ENCODE measurements at places on chromosomes 1 and 21. TPM values are rescaled to one million over a fixed set of nuclear protein-coding genes. Genes with fewer than 3 reads are reported as not detected.

The S100A7 gene
- not detected for total RNA-seq

DNA sequence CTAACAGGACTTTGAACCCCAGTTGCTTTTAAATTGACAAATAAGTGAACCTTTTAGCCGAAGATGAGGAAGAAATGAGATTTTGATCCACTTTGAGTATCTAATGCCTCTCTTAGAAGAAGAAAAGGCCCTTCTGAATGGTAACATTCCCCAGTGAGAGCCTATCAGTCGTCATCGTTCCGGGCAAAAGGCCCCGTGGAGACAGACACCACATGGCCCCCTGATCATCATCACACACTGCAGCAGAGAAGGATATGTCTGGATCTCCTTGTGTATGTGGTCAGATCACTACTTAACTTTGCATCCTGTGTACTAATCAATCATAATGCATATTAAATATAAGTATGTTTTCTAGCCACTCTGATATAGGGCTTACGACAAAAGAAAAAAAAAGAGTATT is 87.3 kb upstream of the SMYD2 start:
- no peaks in the 10 kb centered on the region for H3K4me1 ChIP-seq
- no peak overlapping the region for H3K4me3 ChIP-seq
- no peak for DNase-seq
- no peaks in the 10 kb centered on the region for H3K36me3 ChIP-seq
- H3K27me3 ChIP-seq = peaks cover 3% of the 10 kb centered on the region

The SHC1 gene
- 85.0 TPM for total RNA-seq

The PSMB2 gene
- 53.6 TPM for total RNA-seq

DNA sequence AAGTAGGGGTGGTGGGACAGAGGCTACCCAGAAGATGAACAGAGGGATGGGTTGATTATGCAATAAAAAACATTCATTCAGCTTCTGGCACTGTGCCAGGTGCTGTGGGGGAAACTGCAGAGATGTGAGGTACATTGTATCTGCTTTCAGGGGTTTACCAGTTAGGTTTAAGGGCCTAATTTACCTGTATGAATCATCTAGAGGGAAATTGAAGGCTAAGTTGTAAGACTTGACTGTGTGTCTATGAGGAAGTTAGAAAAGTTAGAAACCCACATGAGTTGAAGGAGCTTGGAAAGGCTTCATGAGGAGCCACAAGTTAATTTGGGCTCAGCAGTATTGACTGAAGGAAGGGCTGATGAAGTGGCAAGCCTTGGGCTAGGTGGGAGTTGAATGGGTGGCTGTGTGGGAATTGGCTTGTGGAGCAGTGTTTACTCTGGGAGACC is 36.7 kb upstream of the APOBEC4 start:
- H3K36me3 ChIP-seq = no peaks in the 10 kb centered on the region
- H3K27ac ChIP-seq = no peak overlapping the region
- H3K4me1 ChIP-seq = no peaks in the 10 kb centered on the region
- H3K27me3 ChIP-seq = no peaks in the 10 kb centered on the region

The ATP1A4 gene
- 5.2 TPM for total RNA-seq

DNA sequence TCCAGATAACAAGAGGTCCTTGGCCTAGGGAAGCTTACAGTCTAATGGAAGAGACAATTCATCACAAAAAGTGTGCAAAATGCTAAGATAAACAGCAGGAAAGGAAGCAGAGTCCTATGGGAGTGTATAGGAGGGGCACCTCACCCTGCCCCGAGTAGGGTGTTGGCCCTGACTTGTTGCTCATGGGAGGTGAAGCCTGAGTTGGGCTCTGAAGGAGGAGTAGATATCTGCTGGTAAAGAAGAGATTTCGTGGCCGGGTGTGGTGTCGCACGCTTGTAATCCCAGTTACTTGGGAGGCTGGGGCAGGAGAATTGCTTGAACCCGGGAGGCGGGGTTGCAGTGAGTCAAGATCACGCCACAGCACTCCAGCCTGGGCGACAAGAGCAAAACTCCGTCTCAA is 18.6 kb upstream of the GPR37L1 start:
- H3K27me3 ChIP-seq = no peaks in the 10 kb centered on the region
- no peak for DNase-seq
- H3K4me1 ChIP-seq = peaks cover 6% of the 10 kb centered on the region
- H3K27ac ChIP-seq = no peak overlapping the region
- H3K36me3 ChIP-seq = no peaks in the 10 kb centered on the region

- peaks cover 7% of the 10 kb centered on the region for H3K4me1 ChIP-seq
- DNase-seq = no peak
- no peaks in the 10 kb centered on the region for H3K36me3 ChIP-seq
- peak overlapping the region; percentile 76 for H3K4me3 ChIP-seq
- H3K27me3 ChIP-seq = no peaks in the 10 kb centered on the region
These were observed 20.1 kb upstream of the ADAR start for GRCh38 chr1:154628121-154628405.

The KPRP gene
- not detected for total RNA-seq

The TEKT2 gene
- 6.0 TPM for total RNA-seq

DNA sequence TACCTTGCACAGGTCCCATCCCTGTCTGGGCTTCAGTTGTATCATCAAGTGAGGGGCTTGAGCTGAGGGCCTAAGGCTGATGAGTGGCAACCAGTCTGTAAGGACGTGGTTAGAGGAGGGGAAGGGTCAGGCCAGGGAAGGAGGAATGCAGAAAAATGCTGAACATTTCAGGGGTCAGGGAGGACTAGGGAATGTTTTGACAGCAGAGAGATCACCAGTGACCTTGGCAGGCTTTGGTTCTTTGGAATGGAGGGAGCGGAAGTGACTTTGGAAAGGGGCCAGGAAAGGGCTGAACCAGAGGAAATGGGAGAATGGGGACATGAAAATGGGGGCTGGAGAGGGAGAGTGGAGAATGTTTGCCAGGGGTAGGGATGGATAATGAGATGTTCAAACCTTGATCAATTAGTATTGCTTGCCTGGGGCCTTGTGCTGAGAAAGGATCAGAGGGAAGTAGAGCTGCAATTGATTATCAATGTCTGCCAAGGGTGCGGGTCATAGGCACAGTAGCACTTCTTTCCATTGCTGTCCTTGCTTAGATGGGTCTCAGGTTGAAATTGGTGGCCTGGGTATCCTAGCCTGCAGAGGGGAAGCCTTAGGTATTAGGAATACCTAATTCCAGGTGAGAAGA is 7.4 kb downstream of the LDLRAP1 start:
- no peaks in the 10 kb centered on the region for H3K36me3 ChIP-seq
- H3K4me1 ChIP-seq = no peaks in the 10 kb centered on the region
- H3K27ac ChIP-seq = no peak overlapping the region
- H3K4me3 ChIP-seq = no peak overlapping the region
- H3K27me3 ChIP-seq = no peaks in the 10 kb centered on the region
- no peak for DNase-seq

DNA sequence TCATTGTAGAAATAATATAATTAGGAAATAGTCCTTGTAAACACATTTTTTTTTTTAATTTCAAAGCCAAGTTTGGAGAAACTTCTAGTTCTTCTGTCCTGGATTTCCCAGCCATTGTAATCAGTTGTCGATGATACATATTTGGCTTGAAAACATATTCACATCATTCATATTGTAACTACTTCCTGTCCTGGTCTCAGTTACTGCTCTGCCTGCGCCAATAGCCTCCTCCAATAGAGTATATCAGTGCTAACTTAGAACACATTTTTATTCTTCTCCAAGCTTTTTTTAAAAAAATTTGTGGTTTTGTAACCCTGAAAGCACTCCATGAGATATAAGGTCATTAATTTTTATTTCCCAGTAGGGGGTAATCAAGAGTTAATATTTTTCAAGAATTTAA is 46.1 kb upstream of the FMO2 start:
- DNase-seq = no peak
- no peaks in the 10 kb centered on the region for H3K36me3 ChIP-seq
- H3K4me3 ChIP-seq = no peak overlapping the region
- H3K4me1 ChIP-seq = peaks cover 6% of the 10 kb centered on the region
- H3K27ac ChIP-seq = no peak overlapping the region

GRCh38 chr1:24572301-24572700 is 16.4 kb downstream of the NCMAP start:
- no peak overlapping the region for H3K4me3 ChIP-seq
- H3K27ac ChIP-seq = no peak overlapping the region
- no peaks in the 10 kb centered on the region for H3K27me3 ChIP-seq
- no peak for DNase-seq

The NBPF6 gene
- total RNA-seq = not detected

The ZBTB8B gene
- total RNA-seq = 0.45 TPM

The ABCG1 gene
- 22.7 TPM for total RNA-seq

- no peaks in the 10 kb centered on the region for H3K36me3 ChIP-seq
- no peak overlapping the region for H3K27ac ChIP-seq
- no peaks in the 10 kb centered on the region for H3K27me3 ChIP-seq
- H3K4me1 ChIP-seq = no peaks in the 10 kb centered on the region
- no peak overlapping the region for H3K4me3 ChIP-seq
These were observed 65.7 kb upstream of the MORC3 start for GRCh38 chr21:36254106-36254941.

DNA sequence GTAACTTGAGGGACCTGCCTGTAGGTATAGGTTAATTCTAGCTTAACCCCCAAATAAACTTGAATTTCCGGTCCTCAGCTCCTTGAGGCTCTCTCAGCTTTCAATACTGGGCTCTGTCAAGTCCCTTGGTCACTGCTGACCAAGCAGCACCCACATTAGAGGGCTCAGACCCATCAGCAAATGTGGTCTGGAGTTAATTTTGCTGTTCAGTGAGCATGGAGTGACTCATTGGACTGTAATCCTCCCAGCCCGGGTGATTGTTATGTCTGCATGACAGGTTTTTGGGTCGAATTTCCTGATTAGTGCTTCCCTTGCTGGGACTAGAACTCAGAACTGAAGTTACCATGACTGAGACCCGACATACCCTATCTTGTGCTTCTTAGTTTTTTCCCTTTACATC is 130.6 kb downstream of the URB2 start:
- no peaks in the 10 kb centered on the region for H3K36me3 ChIP-seq
- H3K4me3 ChIP-seq = no peak overlapping the region
- no peaks in the 10 kb centered on the region for H3K4me1 ChIP-seq
- DNase-seq = no peak
- no peaks in the 10 kb centered on the region for H3K27me3 ChIP-seq
- H3K27ac ChIP-seq = no peak overlapping the region

GRCh38 chr1:200365897-200366426 is 43.9 kb downstream of the ZNF281 start:
- no peaks in the 10 kb centered on the region for H3K36me3 ChIP-seq
- H3K27ac ChIP-seq = no peak overlapping the region
- no peak for DNase-seq
- H3K4me3 ChIP-seq = no peak overlapping the region
- H3K4me1 ChIP-seq = no peaks in the 10 kb centered on the region

DNA sequence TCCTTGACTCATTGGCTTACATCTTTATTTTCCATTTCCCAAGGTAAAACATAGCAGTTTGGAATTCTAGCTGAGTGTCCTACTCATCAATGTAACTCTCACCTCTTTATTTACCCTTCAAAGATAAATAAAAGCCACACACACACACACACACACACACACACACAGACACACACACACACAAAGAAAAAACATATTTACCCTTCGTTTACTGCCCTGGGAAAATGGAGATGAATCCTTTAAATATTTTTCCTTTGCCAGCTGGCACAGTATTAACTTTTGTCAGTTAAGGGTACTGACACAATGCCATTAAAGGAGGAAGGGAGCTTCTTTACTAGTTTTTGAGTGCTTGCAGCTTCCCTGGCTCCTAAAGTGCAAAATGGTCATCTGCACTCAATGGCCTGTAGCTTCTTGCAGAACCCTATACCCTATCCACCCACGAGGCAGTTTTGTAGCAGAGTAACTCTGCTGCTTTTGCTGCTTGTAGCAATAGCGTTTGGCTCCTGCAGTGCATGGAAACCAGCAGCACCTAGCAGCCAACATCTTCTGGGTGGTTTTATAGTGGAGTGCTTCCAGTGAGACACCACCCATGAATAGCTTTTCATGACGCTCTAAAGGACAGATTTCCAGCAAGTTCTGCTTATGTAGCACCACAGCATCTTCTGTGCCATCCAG is 103.7 kb downstream of the HS2ST1 start:
- no peak for DNase-seq
- no peaks in the 10 kb centered on the region for H3K27me3 ChIP-seq
- H3K27ac ChIP-seq = no peak overlapping the region
- H3K4me3 ChIP-seq = no peak overlapping the region
- H3K4me1 ChIP-seq = no peaks in the 10 kb centered on the region

- H3K27me3 ChIP-seq = no peaks in the 10 kb centered on the region
- no peak overlapping the region for H3K27ac ChIP-seq
- H3K36me3 ChIP-seq = no peaks in the 10 kb centered on the region
- H3K4me1 ChIP-seq = no peaks in the 10 kb centered on the region
- no peak overlapping the region for H3K4me3 ChIP-seq
- no peak for DNase-seq
These were observed 758.4 kb downstream of the LTN1 start for GRCh38 chr21:28234326-28234725.

GRCh38 chr1:90412563-90412962 is 304.5 kb downstream of the BARHL2 start:
- no peaks in the 10 kb centered on the region for H3K36me3 ChIP-seq
- no peaks in the 10 kb centered on the region for H3K4me1 ChIP-seq
- peaks cover 4% of the 10 kb centered on the region for H3K27me3 ChIP-seq

- no peaks in the 10 kb centered on the region for H3K36me3 ChIP-seq
- no peak overlapping the region for H3K4me3 ChIP-seq
- H3K4me1 ChIP-seq = no peaks in the 10 kb centered on the region
- DNase-seq = no peak
- H3K27ac ChIP-seq = no peak overlapping the region
These were observed 21.0 kb upstream of the PIK3CD start for GRCh38 chr1:9630331-9631111.

The CHIA gene
- total RNA-seq = not detected

GRCh38 chr1:157628773-157629172 is 30.9 kb upstream of the FCRL4 start:
- H3K4me1 ChIP-seq = no peaks in the 10 kb centered on the region
- H3K4me3 ChIP-seq = no peak overlapping the region

The FCRL4 gene
- 0.28 TPM for total RNA-seq

GRCh38 chr21:42257091-42257765 is 38.3 kb downstream of the ABCG1 start:
- H3K4me1 ChIP-seq = peaks cover 2% of the 10 kb centered on the region
- H3K27ac ChIP-seq = no peak overlapping the region
- no peak for DNase-seq
- no peaks in the 10 kb centered on the region for H3K27me3 ChIP-seq

The VPS26C gene
- total RNA-seq = 36.8 TPM

The PIGK gene
- 25.9 TPM for total RNA-seq

GRCh38 chr21:17709266-17709611 is 96.5 kb upstream of the BTG3 start:
- H3K4me1 ChIP-seq = no peaks in the 10 kb centered on the region
- no peak overlapping the region for H3K4me3 ChIP-seq
- H3K36me3 ChIP-seq = no peaks in the 10 kb centered on the region
- no peaks in the 10 kb centered on the region for H3K27me3 ChIP-seq
- DNase-seq = no peak

DNA sequence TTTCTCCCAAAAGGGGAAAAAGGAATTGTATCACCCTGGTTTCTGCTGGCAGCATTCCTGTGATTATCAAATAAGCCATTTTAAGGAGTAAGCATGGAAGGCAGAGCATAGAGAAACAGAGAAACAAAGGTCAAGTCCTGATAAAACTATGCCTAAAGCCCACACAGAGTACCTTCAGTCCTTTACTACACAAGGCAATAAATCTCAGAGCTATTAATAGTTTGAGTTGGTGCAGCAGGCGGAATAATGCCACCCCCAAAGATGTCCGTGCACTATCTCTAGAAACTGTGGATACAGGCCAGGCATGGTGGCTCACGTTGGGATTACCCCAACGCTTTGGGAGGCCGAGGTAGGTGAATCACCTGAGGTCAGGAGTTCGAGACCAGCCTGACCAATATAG is 58.1 kb upstream of the ZBTB40 start:
- H3K27ac ChIP-seq = no peak overlapping the region
- no peak for DNase-seq
- no peak overlapping the region for H3K4me3 ChIP-seq
- no peaks in the 10 kb centered on the region for H3K4me1 ChIP-seq
- no peaks in the 10 kb centered on the region for H3K36me3 ChIP-seq
- H3K27me3 ChIP-seq = no peaks in the 10 kb centered on the region
